ENCODE measurements at places on chromosomes 12 and 14. TPM values are rescaled to one million over a fixed set of nuclear protein-coding genes. Genes with fewer than 3 reads are reported as not detected.

GRCh38 chr14:104237651-104238423 is 99.5 kb downstream of the KIF26A start:
- no peak for DNase-seq

GRCh38 chr12:131063413-131063812 is 109.7 kb downstream of the ADGRD1 start:
- DNase-seq = no peak

DNA sequence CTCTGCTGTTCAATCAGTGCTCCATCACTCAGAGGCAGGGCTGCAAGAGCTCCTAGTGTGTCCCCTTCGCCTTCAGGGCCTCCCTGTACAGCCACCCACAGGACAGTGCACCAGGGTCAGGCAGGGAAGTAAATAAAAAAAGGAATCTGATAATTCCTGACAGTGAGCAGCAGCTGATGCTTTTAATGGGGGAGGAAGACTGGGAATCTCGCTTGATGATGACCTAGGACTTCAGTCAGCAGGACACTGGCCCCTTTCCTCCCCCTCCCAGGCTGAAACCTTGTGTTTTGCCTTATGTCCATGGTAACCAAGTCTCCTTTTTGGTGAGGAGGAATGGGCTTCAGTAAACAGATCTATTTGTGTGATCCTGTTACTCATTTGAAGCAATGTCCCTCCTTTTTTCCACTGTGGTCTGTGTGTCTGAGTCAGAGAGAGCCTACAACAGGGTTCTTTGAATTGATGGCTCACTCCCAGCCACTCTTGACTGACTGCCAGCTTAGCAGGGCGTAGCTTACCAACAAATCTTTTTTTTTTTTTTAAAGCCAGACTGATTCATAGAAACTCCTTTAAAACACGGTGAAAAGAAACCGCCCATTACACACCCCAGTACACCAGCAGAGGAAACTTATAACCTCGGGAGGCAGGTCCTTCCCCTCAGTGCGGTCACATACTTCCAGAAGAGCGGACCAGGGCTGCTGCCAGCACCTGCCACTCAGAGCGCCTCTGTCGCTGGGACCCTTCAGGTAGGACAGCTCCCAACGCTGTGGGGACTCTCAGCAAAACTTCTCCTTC is at the start of gene EMP1:
TSS of gene EMP1 (plus strand) at position 597 of the 792 bp plus-strand sequence. CDS start 14,785 bp downstream, outside the sequence.
- DNase-seq = peak; percentile 93

DNA sequence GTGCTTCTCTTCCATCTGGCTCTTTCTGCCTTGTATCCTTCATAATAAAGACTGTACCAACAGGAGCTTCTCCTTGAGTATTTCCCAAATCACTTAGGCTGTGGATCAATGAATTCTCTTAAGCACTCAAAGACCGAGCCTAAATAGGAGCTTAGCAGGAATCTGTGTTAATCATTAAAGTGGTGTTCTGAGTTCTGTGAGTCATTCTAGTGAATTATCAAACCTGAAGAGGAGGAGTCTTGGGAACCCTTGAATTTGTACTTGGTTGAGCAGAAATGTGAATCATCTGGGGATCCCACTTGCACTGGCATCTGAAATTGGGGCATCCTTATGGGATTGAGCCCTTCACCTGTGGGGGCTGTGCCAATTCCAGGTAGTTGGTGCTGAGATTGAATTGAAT is 946.2 kb downstream of the BCL11B start:
- DNase-seq = no peak

DNA sequence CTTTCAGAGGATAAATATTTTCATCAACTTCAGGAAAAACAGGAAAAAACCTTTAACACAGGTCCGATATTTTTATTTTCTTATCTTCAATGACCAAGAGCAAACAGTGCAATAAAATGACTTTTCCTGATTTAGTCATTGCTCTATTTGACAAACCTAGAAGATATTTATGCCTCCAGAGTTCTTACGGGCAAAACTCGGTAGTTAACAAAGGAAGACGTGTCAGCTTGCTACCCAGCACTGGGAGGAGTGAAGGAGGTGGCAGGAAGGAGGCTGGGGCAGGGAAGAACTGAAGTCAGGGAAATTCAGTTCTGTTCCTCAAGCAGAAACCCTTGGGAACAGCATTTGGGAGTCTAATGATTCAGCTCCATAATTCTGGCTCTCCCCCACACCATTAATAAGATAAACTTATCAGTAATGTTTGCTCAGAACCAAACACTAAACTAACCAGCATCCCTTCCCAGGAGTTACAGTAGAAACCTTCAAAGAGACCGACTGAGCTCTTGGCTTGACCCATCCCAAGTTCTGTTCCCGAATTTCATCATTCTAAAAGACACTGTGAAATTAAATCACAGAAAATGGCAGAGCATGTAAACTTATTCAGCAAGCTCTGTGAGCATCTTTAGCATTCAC is 163.3 kb downstream of the APAF1 start:
- no peak for DNase-seq

- DNase-seq = no peak
Measured at GRCh38 chr14:61328626-61329262, 7.4 kb downstream of the PRKCH start.

DNA sequence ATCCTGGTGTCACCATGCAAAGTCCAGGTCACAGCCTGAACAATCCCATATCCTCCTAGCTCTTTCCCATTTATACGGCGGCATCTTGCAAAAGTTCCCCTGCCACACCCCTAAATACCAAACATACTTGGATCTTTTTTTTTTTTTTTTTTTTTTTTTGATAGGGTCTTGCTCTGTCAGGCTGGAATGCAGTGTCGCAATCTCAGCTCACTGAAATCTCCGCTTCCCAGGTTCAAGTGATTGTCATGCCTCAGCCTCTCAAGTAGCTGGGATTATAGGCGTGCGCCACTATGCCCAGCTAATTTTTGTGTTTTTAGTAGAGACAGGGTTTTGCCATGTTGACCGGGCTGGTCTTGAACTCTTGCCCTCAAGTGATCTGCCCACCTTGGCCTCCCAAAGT is 451.3 kb downstream of the GLT1D1 start:
- DNase-seq = no peak

DNA sequence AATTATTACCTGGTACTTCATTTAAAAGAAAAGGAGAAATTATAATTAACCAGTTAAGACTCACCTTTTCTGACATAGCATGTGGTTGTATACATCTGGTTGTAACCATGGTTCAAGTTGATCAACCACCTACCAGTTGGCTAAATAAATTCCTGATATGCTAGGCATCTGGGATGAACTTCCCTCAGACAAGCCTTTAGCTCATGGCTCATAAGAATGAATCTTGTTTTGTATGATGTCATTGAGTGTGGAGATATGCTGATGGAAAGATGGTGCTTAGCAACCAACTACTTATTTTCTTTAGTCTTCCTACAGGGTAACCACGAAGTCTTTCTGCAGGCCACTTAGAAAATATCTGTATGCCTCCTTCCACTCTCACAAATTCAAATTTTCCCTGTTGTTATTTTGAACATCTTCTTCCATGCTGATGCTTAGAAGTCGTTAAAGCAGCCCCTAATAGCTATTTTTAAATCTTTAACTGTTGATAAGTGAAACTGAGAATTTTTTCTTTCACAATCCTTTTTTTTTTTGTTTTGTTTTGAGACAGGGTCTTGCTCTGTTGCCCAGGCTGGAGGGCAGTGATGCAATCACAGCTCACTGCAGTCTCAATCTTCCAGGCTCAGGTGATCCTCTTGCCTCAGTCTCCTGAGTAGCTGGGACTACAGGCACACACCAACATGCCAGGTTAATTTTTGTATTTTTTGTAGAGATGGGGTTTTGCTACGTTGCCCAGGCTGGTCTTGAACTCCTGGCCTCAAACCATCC is 51.9 kb upstream of the PTHLH start:
- DNase-seq = no peak

GRCh38 chr14:93959239-93960107 is 16.9 kb downstream of the ASB2 start:
- DNase-seq = peak; percentile 40

DNA sequence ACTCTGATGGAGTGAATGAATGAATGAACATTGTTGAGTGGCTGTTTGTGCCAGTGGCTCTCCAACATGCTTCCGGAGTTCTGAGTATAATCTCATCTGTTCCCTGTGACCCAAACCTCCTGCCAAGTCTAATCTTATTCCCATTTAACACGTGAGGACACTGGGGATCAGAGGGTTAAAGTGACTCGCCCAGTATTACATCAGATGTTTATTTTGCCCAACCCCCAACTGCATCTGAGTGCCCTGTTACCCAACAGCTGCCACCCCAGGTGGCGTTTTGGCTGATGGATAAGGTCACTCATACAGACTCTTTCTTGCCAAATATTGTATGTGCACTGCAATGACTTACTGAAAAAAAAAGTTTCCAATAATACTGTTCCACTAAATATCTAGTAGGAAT is 210.9 kb downstream of the EXOC5 start:
- DNase-seq = no peak

- no peak for DNase-seq
Measured at GRCh38 chr12:89376844-89377243, 24.5 kb upstream of the DUSP6 start.

DNA sequence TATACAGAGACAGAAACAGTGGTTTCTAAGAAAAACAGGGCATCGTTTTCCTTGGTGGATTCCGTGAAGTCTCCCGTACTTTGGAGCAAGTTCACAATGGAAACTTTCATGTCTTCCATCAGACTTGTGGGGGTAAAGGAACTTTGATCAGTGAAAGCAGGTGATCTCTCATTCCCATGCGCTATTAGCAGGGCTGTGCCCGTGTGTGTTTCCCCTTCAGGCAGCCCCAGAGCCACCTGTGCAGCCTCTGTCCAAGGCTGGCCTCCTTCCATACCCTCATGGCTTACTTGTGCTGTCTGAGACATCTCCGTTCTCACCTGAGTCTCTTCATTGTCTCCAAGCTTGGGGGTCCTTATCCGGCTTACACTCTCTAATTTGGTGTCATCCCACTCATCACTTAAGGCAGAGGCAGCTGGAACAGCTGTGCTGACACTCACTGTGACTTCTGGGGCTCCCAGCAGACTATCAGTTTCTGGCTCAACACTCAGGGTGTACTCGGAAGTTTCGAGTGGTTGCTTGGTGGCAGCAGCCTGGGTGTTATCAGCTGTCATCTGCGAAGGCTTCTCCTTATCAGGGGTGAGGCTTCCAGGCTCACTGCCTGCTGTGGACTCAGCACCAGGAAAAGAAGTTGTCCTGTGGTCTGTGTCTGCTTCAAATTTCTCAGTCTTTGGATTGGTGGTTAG is 13.8 kb downstream of the ARMH4 start:
- DNase-seq = no peak

- DNase-seq = no peak
Measured at GRCh38 chr14:45038865-45039264, 45.1 kb upstream of the PRPF39 start.

DNA sequence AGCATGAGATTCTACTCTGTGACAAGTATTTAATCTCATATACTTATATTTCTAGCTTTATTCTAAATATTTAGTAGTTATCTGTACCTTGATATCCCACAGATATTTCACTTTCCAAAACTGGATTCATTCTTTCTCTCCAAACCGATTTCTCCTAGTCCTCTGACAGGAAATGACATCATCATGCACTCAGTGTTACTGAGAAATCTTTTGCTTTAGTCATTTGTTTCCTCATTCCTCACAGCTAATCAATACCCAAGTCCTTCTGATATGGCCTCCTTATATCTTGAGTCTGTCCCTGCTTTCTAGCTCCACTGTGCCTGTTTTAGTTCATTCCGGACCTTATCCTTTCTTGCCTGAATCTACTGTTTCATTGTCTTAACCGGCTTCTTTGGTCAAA is 39.4 kb upstream of the E2F7 start:
- DNase-seq = no peak

DNA sequence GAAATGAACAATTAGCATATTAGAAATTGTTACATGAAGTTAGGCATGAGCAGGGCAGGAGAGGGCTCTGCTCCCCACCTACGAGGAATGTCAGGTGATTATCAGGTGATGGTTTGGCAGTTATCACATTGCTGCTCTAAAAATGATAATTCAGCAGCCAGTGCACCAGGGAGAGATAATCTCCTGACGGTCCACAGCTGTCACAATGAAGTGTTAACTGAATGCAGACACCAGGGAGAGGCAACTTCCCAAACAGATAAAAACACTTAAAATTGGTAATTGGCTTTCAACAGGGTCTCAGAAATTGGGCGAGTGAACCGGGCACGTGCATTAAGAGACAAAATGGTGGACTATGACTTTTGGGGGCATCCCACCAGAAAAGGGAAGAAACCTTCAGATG is 176.0 kb downstream of the GRIP1 start:
- DNase-seq = no peak

DNA sequence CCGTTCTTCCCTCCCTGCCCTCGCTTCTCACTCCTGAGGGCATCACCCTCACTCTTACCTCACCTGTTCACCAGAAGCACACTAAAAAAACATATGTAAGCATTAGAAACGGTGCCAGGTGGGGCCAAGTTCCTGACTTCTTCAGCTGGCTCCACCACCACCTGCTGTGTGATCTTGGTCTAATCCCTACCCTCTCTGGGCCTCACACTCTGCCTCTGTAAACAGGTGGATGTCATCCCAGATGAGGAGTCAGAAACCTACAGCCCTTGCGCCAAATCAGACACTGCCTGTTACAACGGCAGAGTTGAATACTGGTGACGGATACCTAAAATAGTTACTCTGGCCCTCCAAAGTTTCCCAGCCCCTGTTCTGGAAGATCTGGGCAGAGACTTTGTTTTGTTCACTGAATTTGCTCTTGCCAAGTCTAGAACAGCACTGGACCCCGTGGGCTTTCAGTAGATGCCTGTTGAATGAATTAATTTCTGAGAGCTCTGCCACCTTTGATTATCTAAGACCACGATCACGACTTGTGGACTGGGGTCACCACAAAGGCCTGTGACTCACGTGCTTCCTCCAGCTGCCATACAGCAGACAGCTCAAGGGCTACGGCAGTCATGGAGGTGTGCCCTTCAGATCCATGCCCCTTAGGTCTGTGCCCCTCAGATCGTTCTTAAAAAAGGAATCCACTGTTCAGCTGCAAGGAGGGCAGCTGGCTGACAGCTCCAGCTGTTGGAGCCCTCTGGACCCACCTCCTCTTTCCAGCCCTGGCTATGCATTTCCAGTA is 71.9 kb downstream of the GSC start:
- no peak for DNase-seq

DNA sequence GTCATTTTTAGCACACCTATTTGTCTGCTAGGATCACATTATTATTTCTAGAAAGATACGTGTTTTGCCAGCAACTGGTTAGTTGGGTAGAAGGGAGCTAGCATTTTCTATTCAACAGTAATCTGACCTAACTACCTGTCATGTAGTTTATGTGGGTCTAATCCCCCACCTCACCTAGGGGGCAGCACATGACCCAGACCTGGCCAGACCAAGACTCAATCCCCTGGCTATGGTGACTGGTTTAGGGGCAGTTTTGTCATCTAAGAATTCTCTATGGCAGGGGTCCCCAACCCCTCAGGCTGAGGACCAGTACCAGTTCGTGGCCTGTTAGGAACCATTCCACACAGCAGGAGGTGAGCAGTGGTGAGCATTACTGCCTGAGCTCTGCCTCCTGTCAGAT is 29.5 kb upstream of the EVL start:
- DNase-seq = no peak

Gene NANOG
- total RNA-seq = 0.43 TPM

Gene RFLNA
- 0.49 TPM for total RNA-seq

Gene PDZRN4
- 10.6 TPM for total RNA-seq

Gene BDKRB1
- 4.1 TPM for total RNA-seq

Gene SAMD4A
- total RNA-seq = 49.8 TPM

Gene GLIPR1L2
- total RNA-seq = 0.78 TPM

Gene GPN3
- 21.3 TPM for total RNA-seq

Gene SNX6
- total RNA-seq = 66.7 TPM
